CD4-positive, alpha-beta memory T cell (primary cell): ENCODE measurements at places on chromosomes 1 and 21. TPM values are rescaled to one million over a fixed set of nuclear protein-coding genes. Genes with fewer than 3 reads are reported as not detected.
A peak's percentile ranks its signal among the peaks of the same experiment; 100 is the strongest.

The MATN1 gene
- total RNA-seq, result 0.12 TPM

The ZDHHC18 gene
- total RNA-seq, result 54.9 TPM

GRCh38 chr1:42686418-42686817 lies 4.2 kb downstream of the YBX1 start:
- no peak for DNase-seq

GRCh38 chr1:194069168-194069830 lies 882.9 kb upstream of the B3GALT2 start:
- DNase-seq, result no peak

DNA sequence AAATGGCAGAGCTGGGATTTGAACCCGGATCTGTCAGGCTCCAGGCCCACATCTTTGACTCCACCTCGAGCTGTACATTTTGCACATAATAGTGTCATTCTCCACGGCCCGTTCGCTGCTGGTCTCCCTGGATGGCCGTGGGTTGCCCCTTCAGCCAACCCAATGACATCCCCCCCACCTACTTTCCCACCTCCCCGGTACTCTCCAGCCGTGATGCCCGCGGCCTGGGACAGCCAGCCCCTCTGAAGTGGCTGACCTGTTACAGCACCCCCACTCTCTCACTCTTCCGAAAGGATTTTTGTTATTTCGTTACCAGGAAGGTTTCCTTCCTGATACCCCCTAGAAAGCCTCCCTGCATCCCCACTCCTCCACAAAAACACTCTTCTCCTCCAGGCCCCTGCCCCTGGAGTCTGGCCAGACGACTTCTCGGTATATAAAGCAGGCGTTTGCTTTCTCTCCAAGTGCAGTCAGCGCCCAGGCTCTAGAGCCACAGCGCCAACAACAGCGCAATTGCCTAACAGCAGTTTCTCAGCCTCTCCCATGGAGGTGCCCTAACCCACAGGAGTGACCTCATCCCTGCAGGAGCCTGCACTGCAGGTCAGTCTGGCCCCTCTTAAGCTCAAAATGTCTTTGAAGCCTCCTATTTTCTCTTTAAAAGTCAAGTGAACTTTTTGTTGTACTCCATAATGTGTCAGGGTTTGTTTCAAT lies 14.5 kb upstream of the GJB5 start:
- no peak for DNase-seq

GRCh38 chr1:175708787-175709186 lies 34.6 kb downstream of the TNR start:
- no peak for DNase-seq

- no peak for DNase-seq
Measured at GRCh38 chr1:64623750-64624191, 121.1 kb upstream of the RAVER2 start.

- DNase-seq, result no peak
Measured at GRCh38 chr1:35461966-35462651, 95.1 kb downstream of the KIAA0319L start.

- DNase-seq, result no peak
Measured at GRCh38 chr1:167232801-167233200, 12.1 kb downstream of the POU2F1 start.

- DNase-seq, result peak; percentile 64
Measured at GRCh38 chr1:21956720-21957552, 19.8 kb upstream of the HSPG2 start.

GRCh38 chr1:23791516-23792047 lies 637 bp downstream of the LYPLA2 start:
- DNase-seq, result no peak

DNA sequence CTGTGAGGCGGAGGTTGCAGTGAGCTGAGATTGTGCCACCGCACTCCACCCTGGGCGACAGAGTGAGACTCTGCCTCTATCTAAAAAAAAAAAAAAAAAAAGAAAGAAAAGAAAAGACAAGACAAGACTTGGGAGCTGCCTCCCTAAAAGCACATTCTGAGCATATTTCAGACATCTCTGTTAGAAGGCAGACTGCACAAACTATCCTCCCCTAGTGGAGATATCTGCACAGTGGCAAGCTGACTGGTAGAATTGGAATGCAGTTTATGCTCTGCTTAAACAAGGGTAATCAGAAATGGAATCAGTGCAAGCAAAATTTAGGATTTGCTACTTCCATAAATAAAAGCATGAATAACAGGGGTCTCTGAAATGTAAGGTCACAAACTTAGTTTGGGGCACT lies 31.8 kb downstream of the GNG4 start:
- no peak for DNase-seq

DNA sequence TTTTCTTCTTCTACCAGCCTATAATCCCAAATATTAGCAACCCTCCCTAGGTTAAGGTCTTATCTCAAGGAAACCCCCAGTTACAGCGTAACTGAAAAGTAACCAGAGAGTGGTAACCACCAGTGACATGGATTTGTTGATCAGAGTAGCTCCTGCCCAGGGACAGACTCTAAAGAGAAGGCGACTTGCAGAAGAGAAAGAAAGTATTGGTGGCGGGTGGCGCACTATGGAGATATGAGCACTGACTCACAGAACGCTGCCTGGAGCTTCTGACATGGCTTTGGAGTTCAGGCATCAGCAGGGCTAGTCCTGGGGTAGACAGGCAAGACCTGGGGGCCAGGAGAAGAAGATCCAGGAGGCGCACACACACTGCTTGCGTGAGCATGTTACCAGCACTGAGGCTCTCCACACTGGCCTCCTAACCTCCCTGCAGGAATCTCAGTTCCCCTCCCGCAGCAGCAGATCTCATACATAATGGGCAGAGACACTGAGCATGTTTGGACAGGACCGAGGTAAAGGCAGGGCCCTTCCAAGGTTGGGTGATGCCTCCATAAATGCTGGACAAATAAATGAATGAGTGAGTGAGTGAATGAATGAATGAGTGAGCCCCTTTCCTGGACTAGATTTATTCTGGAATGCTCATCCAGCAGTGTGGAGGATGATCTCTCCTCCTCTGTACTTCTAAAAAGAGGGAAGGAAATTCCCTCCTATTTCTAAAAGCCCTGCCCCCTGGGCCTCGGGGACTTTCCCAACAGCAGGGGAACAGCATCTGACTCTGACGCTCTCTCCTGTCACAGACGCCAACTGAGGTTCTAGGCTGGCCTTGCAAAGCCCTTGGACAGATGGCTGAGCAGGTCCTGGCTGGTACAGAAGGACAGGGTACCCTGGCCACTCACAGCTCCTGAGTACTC lies 175.5 kb downstream of the CLIC6 start:
- DNase-seq, result no peak

DNA sequence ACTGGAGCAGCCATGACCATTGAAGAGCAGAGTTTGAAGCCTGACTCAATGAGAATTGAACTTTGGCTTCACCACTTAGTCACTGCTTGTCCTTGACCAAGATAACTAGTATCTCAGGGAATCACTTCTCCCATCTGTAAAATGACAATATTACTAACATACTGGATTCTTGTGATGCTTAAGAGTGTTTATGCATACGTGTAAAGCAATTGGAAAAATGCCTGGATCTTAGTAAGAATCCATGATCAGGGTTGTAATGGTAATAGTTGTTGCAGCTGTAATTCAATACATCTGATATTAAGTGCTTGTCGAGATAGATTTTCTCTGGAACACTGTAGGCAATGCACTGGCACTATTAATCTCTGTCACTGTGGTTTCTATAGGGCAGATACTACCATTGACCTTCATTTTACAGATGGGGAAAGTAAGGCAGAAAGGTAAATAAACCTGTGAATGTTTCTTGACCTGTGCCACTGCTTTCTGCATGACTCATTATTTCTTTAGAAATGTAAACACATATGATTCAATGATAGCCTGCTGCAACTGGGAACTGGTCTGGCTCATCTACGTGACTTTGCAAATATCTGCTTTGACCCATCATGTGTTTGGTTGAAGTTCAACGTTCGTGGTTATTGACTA lies 662.5 kb downstream of the PLA2G4A start:
- DNase-seq, result no peak

The F13B gene
- total RNA-seq, result not detected

The ITLN2 gene
- not detected for total RNA-seq

DNA sequence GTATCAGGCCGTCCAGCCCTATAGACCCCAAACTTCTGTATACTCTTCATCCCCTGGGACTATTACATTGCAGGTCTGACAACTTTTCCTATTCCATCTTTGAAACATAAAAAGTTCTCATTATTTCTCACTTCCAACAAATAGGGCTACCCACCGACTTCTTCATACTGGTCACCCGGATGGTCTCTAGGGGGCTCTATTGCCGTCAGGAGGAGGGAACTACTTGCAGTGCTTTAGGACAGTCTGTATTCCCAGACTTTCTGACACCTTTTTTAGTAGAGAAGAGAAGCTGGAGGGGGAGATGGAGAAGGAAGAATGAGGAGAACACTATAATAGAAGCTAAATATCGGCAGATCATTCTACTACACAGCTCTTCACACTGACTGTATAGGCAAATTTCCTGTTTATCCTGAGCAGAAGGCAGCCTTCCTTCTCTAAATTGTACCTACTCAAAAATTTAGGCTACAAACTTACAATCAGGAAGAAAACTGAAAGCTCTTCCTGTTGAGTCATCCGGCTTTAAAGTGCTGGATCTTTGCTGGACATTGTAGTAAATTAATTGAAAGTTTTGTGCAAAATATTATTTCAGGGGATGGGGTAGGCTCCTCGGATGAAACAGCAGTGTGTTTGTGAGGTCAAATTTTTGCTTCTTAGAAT lies 54.6 kb downstream of the CDC7 start:
- no peak for DNase-seq

The EPHA10 gene
- 0.36 TPM for total RNA-seq

DNA sequence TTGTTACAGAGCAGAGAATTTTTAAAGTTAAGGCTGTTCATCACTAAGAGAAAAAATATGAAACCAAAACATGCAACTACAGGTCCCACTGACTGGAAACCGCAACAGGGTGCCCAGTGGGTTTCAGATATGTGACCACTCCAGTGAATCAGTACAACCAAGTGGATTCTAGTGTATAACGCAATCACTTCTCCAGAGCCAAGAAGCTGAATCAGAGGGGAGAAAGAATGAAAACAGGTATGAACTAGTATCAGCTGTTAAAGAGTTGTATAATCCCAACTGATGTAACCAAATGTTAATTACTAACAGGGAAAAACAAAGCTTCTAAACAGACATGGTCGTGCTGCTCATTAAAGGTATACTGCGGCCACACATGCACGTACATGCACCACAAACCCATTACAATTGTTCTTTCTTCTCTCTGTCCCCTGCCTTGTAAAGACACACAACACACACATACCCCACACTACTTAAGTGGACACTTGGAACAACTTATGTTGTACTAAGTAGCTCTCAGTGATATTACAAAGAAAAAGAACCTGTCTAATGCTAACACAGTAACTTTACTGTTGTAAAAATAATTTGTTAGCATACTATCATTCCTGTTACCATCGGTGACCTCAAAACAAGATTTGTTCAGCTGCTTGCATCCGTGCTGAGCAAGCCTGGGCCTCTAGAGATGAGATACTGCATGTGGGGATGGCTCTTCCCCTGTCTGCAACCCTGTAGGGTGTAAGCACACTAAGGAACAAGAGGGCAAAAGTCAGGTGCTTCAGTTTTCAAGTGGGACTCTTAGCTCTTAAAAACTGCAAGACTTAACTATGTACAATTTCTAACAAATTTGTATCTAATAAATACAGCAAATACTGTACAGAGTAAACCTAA lies 74.2 kb downstream of the PTPN14 start:
- no peak for DNase-seq

GRCh38 chr1:63915121-63915520 lies 141.3 kb downstream of the ROR1 start:
- DNase-seq, result no peak

GRCh38 chr1:196078691-196079090 lies 529.5 kb downstream of the KCNT2 start:
- no peak for DNase-seq

DNA sequence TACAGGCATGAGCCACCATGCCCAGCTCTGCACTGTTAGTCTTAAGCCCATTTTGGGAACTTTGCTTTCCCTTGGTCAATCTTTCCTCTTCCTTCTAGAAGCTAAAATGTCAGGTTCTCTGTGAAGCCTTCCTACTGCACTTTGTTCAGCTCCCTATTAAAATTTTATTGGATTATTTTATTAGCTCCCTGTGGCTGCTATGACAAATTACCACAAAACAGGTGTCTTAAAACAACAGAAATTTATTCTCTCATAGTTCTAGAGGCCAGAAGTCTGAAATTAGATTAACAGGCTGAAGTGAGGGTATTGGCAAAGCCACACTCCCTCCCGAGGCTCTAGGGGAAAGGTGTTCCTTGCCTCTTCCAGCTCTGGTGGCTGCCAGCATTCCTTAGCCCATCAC lies 4.2 kb upstream of the SMYD2 start:
- no peak for DNase-seq

GRCh38 chr1:119600561-119600960 lies 47.5 kb downstream of the ZNF697 start:
- DNase-seq, result no peak

DNA sequence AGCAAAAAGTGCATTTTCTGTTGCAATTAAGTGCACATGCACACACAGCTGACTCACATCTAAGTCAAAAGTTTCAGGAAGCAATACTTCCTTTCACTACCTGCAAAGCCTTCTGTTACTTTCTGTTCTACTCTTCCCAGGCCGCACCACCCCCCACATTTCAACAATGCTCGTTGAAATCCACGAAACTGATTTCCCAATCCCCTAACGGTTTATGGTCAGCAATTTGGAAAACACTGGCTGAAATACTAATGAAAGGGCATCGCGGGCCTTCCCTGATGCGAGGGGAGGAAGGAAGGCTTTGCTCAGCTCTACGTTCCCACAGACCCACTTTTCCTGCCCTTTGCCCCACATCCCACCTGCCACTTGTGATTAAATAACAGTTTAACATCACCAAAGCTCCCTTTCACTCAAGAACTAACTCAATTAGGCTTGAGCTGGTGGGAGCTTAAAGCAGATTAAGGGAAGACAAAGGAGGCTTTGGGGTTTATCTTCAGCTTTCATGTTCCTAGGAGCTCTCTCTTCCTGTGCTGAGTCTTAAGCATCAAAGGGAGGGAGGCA lies 243.2 kb upstream of the RAB4A start:
- DNase-seq, result no peak

DNA sequence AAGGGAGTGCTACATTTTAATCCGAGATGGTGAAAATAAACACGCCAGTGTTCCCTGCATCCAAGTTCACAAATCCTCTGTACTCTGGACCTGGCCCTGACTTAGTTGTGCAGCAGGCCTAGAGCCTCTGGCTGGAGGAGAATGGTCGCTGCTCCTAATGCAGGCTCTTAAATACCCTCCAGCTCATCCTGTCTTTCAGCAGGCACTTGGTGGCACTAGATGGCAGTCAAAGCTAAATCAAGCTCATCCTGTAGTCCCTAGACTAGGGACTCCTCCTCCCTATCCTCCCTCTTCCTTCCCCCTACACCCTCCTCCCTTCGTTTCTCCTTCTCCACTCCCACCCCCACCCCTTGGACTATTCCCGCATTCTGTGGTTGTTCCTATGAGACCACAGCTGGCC lies 41.6 kb upstream of the MTR start:
- DNase-seq, result no peak

- no peak for DNase-seq
Measured at GRCh38 chr1:199084293-199084692, 445.5 kb downstream of the PTPRC start.

- no peak for DNase-seq
Measured at GRCh38 chr1:72241397-72241796, 40.9 kb downstream of the NEGR1 start.

The ELF3 gene
- 1.1 TPM for total RNA-seq
